Heart left ventricle (tissue), 16 donors: ENCODE measurements at places on chromosomes 4 and X.

- H3K27me3 ChIP-seq, result no peaks in the 10 kb centered on the region
- peak overlapping the region; percentile 55 for H3K4me3 ChIP-seq
- peak overlapping the region; percentile 87 for H3K27ac ChIP-seq
- DNase-seq, result no peak
- H3K36me3 ChIP-seq, result no peaks in the 10 kb centered on the region
Observed at GRCh38 chr4:185809121-185809520, 2.9 kb downstream of the SORBS2 start.

GRCh38 chr4:61003301-61003700, 196.8 kb upstream of the ADGRL3 start:
- H3K36me3 ChIP-seq, result no peaks in the 10 kb centered on the region
- H3K27me3 ChIP-seq, result no peaks in the 10 kb centered on the region
- H3K4me3 ChIP-seq, result no peak overlapping the region
- no peaks in the 10 kb centered on the region for H3K4me1 ChIP-seq
- no peak overlapping the region for H3K27ac ChIP-seq

DNA sequence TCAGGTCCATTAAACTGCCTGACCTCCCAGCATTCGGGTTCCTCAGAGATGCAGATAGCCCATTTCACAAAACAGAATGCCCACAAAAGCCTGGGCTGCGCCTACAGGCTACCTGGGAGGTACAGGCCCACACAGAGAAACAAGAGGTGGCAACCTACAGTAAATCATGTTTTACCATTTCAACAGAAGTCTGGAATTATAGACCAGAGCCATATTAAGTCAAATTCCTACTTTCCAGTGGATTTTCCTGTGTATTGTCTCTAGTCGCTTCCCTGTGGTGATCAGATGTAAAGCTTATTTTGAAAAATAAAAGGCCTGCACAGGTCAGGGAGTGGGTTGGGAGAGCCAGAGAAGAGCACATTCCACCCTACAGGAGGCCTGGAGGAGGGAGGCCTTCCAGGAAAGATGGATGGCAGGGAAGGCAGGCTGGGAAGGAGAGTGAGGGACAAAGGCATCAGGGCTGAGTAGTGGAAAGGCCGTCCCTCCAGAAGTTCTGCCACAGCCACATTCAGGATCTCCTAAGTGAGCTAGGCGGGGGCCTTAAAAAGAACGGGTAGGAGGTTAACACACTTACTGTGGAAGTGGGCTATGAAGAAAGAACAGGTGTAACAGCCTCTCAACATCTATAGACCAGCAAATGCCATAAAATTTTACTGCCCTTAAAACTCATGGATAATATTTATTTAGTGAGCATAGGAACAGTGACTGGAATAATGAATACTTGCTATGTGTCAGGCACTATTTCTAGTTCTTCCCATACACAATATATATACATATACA, 19.0 kb upstream of the USO1 start:
- H3K36me3 ChIP-seq, result no peaks in the 10 kb centered on the region
- H3K27ac ChIP-seq, result no peak overlapping the region
- H3K27me3 ChIP-seq, result no peaks in the 10 kb centered on the region
- no peaks in the 10 kb centered on the region for H3K4me1 ChIP-seq
- DNase-seq, result no peak

GRCh38 chr4:106149026-106149425, 167.0 kb downstream of the TBCK start:
- DNase-seq, result no peak
- peaks cover 4% of the 10 kb centered on the region for H3K36me3 ChIP-seq
- H3K27ac ChIP-seq, result no peak overlapping the region
- H3K4me1 ChIP-seq, result no peaks in the 10 kb centered on the region
- H3K4me3 ChIP-seq, result no peak overlapping the region

- no peak overlapping the region for H3K4me3 ChIP-seq
- no peaks in the 10 kb centered on the region for H3K27me3 ChIP-seq
- DNase-seq, result no peak
- H3K27ac ChIP-seq, result no peak overlapping the region
- H3K36me3 ChIP-seq, result no peaks in the 10 kb centered on the region
- peaks cover 16% of the 10 kb centered on the region for H3K4me1 ChIP-seq
Observed at GRCh38 chr4:1755297-1755696, 34.0 kb downstream of the TACC3 start.

- H3K27me3 ChIP-seq, result no peaks in the 10 kb centered on the region
- no peaks in the 10 kb centered on the region for H3K36me3 ChIP-seq
- H3K27ac ChIP-seq, result no peak overlapping the region
- DNase-seq, result no peak
- no peaks in the 10 kb centered on the region for H3K4me1 ChIP-seq
Observed at GRCh38 chr4:123807187-123807586, 410.6 kb downstream of the SPRY1 start.
